ENCODE measurements at places on chromosomes 3 and 15.

DNA sequence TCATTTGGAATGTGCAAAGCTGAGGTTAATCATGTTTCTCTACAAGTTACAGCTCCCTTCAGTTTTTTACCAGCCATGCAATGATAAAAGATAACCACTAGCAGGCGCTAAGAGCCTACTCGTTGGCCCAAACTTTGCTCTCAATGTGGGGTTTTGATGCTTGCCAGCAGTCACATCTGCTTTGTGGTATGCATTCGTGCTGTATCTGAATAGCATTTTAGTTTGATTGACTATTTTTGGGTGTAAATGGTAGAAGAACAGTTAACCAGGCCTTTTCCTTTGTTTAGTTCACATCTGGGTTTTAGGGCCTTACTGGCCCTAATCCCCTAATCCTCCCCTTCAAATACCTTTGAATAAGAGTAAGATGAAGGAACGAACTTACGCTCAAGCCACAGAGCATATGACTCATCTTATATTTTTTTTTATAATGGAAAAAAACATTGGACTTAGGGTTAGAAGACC, 4.4 kb upstream of the CLDN11 start:
- no peak for DNase-seq

DNA sequence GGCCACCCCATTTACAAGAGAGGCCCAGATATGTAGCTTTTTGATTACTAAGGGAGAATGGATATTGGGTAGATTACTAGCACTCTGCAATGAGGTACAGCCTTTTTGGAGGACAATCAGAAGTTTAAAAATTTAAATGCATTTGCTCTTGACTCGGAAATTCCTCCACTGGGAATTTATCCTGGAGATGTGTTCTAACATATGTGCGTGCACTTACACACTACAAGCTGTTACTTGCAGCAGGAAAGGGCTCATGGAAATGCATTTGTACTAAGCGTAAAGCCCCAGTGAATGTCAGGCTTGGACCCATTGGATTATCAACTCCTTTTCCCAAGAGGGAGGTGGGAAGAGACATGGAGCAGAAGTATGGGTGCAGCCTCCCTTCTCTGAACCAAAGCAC, 7.8 kb upstream of the POMGNT2 start:
- DNase-seq: no peak

DNA sequence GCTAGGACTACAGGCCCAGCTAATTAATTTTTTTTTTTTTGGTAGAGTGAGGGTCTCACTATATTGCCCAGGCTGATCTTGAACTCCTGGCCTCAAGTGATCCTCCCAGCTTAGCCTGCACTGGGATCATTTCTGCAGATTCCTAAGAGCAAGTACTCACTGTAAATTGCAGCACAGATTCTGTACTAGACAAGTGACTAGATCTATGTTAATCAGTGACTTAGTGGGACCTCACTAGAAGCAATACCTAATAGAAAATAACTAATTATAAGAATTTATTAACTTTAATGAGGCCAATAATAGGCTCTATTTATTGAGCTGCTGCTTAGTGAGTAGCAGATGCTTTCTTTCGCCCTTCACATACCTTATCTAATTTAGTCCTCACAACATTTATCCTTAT, 10.6 kb upstream of the UTS2B start:
- DNase-seq: no peak

DNA sequence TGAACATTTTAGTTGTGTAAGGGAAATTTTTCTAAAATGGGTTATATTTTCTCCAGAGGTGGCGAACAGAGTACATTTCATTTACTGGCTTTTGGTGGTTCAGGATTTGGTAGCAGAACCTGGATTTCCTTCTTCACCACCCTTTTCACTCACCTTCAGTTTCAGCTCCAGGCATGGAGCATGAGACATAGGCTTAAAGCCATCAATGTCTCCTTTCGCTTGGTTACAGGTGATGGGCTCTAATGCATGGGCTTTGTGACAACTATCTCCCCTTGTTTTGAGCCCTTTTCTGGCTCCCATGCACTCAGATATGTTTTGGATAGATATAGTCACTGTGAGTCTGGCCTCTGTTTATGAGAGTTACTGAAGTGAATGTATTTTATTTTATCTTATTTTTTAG, 96.6 kb upstream of the ANKRD28 start:
- no peak for DNase-seq

GRCh38 chr3:34073111-34073510, 274.7 kb downstream of the PDCD6IP start:
- DNase-seq: no peak

DNA sequence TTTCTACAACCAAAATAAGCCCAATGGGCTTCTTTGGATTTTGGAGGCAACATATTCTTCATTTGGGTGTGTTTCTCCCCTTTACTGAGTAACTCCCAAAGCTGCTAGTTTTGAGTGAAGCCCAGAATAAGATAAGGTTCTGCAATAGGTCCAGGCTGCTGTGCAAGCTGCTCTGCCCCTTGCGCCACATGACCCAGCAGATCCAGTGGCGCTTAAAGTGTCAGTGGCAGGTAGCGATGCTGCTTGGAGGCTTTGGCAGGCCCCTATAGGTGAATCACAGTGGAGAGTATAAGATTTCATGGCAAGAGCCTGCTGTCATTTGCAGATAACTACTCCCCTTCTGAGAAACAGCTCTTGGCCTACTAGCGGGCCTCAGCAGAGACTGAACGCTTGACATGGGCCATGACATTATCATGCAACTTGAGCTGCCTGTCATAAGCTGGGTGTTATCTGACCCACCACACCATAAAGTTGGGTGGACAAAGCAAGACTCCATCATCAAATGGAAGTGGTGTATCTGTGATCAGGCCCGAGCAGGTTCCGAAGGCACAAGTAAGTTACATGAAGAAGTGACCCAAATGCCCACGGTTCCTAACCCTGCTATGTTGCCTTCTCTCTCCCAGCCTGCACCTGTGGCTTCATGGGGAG, 88.4 kb upstream of the OXTR start:
- no peak for DNase-seq

DNA sequence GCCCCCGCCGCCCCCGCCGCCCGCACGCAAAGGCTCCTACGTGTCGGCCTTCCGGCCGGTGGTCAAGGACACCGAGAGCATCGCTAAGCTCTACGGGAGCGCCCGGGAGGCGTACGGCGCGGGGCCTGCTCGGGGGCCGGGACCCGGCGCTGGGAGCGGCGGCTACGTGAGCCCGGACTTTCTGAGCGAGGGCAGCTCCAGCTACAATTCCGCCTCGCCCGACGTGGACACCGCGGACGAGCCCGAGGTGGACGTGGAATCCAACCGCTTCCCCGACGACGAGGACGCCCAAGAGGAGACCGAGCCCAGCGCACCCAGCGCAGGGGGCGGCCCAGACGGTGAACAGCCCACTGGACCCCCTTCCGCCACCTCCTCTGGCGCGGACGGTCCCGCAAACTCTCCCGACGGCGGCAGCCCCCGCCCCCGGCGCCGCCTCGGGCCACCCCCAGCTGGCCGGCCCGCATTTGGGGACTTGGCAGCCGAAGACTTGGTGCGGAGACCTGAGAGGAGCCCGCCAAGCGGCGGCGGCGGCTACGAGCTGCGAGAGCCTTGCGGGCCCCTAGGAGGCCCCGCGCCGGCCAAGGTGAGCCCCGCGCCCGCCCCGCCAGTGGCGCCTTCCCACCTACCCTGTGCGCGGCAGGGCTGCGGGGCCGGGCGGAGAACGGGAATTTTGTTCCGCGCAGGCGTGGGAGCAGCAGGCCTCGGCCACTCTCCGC, 2.4 kb downstream of the SKOR1 start:
- no peak for DNase-seq

DNA sequence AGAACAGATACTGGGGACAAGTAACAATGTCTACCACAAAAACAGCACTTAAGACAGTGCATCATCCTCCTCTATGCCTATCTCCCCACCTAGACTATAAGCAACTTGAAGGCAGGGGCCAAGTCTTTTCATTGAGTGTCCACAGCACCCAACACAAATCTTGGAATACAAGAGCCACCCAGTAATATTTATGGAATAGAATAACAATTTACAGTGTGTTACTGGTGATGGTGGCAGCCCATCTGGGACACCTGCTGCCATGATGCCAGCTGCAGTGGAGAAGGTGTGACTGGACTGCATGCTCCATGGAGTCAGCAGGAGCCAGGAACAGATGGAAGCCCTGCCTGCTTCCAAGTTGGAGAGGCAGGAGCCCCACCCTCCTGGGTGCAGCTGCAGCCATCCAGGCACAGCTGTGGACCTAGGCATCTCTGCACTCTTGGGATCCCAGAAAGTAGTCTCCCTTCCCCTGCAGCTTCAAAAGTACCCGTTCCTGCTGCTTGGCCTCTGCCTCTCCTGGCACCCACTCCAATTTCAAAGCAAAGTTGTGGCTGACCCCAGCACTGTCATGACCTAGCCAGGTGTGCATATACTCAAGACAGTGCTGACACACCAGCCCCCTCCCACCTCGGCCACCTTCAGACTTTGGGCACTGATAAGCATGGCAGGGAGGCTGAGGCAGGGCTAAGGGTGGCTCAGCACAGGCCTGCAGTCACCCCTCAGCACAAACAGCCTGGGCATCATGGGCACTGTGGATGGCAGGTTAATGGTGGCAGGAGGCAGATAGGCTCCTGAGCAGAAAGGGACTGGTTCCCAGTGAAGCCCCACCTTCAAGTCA, 94.5 kb downstream of the TPRA1 start:
- DNase-seq: no peak

GRCh38 chr3:105974381-105974780, 105.6 kb upstream of the CBLB start:
- no peak for DNase-seq

DNA sequence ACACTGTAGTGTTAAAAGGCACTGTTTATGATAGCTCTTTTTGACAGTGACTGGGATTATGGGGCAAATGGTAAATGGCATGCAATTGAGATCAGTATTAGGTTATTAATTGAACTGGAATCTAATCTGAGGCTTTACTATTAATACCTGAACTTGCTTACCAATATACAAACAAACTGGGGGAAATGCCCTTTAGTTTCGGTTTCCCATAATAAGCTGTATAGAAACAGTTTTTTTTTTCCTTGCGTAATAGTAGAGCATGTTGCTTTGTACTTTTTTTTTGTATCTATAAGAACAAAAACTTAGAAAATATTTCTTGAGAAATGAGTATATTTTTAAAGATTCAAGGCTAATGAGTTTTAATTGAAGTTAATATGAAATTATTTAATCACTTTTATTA, 95.0 kb downstream of the FNDC3B start:
- DNase-seq: no peak

DNA sequence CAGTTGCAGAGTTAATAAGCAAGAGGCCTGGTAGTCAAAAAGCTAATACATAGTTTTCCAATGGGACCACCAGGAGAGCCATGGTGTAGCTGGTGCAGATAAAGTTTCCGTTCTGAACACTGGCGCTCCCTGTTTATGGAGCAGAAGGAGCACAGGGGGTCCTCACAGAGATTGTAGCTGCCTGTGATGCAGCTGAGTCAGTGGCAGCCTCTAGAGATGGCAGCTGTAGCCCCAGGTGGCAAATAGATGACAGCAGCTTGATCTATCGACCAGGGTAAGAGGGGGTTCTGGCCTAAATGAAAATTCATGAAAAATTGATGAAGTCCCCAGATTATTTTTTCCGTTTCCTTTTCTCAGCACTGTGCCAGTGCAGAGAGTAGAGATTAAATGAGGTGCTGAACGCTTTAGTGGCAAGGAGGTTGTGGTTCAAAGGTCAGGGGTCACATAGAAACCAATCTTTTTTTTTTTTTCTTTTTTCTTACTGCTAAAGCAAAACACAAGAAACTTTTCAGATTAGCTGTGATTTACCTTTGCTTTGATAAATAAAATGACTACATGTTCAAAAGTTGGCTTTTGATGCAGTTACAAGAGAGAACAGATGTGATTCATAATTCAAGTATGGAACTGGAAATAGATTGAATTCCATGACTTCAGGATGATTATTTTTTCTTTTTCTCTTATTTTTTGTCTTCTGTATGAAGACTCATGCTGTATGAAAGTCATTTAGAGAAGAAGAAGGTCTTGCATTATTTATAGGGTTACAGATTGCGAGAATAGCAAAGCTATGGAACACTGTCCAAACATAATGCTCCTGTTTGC, 63.3 kb downstream of the ROBO2 start:
- no peak for DNase-seq
